ENCODE measurements at places on chromosomes 11 and 22.

DNA sequence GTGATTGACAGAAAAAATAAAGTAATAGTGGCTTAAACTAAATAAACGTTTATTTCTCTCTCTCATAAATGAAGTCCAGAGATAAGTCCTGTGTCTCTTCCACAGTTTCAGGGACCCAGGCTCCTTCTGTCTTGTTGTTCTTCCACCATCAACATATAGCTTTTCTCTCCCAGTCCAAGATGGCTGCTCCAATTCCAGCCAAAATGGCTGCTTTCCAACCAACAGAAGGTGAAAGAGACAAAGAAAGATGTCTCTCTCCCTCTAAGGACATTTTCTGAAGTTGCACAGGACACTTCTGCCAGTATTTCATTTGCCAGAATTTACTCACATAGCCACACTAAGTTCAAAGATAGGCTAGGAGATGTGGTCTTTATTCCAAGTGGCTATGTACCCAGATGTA lies 9.4 kb upstream of the PLEKHB1 start:
- DNase-seq, result no peak

- no peak for DNase-seq
These were observed 1.6 kb downstream of the NCAM1 start for GRCh38 chr11:112962579-112963367.

DNA sequence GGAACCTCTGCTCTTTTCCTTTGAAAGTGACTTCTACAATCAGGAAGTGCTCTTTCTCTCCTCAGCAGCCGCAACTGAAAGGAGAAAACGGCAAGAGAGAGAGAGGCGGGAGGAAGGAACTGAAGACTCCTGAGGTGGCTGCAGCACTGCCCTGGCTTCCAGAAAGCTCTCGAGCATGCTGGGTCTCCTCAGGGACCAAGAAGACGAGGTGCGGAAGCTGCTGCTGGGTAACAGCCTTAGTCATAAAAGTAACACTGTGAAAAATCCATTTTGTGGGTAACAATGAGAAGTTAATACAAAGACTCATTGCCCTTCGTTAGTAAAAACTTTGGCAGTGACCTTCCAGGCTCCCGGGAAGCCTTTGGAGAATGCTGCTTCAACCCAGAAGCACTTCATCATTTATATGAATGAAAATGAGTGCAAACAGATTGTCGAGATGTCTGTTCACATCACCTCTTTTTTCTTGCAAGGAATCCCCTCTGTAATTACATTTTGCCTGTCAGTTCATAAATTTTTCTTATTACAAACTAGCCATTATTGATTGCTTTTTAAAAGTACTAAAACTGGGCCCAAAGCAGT lies 473.4 kb downstream of the SOX6 start:
- no peak for DNase-seq

GRCh38 chr22:47178339-47178738 lies 415.9 kb downstream of the TBC1D22A start:
- no peak for DNase-seq

- DNase-seq, result no peak
These were observed 153.0 kb downstream of the LRRC4C start for GRCh38 chr11:41306431-41306830.

GRCh38 chr11:67616431-67617242 lies 9.9 kb downstream of the NDUFV1 start:
- DNase-seq, result no peak

GRCh38 chr11:10117709-10118351 lies 176.2 kb downstream of the SBF2 start:
- no peak for DNase-seq

GRCh38 chr11:36437413-36437812 lies 72.7 kb downstream of the TRAF6 start:
- no peak for DNase-seq

DNA sequence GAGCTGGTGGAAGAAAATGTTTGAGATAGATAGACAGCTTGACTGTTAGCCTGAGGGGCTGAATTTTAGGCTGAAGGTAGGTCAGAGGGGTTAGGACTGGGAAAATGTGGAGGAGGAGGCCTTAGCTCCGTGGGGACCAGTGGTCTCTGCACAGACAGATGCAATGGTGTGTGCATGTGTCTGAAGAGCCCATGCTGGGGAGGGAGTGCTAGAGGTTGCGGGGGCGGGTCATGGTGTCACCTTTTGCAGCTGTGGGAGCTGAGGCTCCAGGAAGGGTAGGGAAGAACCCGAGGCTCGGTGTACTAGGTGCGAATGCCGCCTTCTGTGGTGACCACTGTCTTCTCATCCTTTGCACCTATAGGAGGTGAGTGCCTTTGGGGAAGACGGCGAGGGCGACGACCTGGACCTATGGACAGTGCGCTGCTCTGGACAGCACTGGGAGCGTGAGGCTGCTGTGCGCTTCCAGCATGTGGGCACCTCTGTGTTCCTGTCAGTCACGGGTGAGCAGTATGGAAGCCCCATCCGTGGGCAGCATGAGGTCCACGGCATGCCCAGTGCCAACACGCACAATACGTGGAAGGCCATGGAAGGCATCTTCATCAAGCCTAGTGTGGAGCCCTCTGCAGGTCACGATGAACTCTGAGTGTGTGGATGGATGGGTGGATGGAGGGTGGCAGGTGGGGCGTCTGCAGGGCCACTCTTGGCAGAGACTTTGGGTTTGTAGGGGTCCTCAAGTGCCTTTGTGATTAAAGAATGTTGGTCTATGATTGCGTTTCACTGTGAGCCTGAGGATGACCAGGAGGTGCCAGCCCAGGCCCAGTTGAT lies 1.6 kb downstream of the SDF2L1 start:
- DNase-seq, result no peak

DNA sequence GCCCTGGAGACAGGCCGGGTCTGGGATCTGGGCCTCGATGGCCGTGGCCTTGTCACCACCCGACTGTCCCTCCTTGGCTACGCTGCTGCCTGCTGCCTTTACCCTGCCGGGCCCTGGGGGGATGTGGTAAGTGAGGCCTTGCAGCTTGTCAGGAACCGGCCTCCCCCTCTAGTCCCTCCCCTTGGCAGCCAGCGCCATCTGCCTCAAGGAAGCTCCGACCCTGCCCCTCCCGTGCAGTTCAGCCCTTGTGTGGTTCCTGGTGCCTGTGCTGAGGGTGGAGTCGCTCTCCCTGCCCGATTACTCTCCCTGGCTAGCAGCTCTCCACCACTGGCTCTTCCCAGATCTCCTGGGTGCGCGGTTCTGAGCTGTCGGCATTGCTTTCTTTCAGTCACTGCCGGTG lies 33.7 kb downstream of the CTTN start:
- DNase-seq, result no peak

GRCh38 chr11:47589977-47590861 lies 3.7 kb downstream of the FAM180B start:
- no peak for DNase-seq

- DNase-seq, result no peak
These were observed 5.5 kb downstream of the B3GNT6 start for GRCh38 chr11:77039491-77040400.

- DNase-seq, result no peak
These were observed 95.1 kb upstream of the GRAMD1B start for GRCh38 chr11:123334925-123335324.

- no peak for DNase-seq
These were observed 12.0 kb downstream of the FGF3 start for GRCh38 chr11:69807106-69807815.

Measured in activated CD8-positive, alpha-beta memory T cell treated with anti-CD3 and anti-CD28 coated beads for 48 hours (primary cell).